ENCODE measurements at places on chromosomes 5 and 9.

DNA sequence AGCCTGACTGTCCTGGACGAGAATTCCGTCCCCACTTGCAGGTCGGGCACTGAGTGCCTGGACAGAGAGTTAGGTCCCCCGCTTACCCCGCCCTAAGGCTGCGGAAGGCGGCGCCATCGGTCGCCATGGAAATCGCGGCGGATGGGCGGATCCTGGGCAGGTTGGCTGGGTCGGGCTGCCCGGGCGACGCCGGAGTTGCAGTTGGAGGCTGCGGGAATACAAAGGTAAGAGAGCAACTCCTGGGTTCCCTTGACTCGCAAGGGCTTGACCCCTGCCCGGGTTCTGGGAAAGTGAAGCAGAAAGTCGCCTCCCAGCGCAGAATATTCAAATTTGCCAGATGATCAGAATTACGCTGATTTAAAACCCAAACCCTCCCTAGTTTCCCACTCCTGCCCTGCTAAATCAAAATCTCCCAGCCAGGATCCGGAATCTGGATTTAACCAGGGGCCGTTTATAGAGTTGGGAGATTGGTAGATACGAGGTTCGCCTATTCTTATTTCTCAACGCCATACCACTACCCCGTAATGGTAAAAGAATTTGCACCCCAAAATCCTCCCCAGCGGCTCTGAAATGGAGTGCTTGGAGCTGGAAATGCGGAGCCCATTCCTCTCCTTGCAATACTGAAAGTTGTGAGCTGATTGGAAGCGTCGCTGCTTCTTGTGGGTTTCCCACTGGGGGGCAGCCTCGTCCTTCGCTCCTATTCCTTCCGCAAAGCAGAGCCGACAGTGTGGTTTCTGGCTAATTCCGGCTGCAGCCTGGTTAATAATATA is 156.4 kb upstream of the RASEF start:
- no peak for DNase-seq

DNA sequence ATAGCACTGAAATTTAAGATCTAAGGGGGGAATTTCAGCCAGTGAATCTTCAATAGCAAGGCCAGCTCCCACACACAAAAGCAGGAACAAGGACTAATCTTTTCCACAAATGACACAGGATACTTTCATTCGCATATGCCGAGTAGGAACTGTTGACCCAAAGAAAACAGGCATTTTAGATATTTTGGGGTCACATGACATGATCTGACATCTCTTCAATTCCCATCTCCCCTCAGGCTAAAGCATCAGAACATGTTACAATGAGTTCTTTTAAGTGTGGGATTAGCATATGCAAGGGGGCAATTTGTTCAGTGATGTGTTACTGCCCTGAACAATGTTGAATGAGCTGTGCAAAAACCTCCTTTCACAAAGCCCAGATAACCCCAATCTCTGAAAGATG is 68.2 kb downstream of the TLE1 start:
- DNase-seq: no peak

DNA sequence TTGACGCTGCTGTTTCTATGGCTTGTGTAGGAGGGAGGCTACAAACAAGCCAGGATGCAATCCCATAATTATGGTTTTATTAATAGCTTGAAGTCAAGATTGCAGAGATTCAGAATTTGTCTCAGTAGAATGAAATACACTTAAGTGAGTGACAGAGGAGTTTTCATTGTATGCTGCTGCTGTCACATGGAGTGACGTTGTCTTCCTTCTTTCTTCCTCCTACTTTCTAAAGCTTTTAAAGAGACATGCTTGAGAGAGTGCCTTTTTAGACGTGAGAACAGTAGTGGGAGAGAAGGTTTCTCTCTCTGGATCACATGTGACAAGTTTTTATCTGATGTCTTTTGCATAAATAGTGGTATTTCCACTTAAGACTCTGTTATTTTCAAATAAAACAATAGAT is 48.9 kb downstream of the MACIR start:
- no peak for DNase-seq

DNA sequence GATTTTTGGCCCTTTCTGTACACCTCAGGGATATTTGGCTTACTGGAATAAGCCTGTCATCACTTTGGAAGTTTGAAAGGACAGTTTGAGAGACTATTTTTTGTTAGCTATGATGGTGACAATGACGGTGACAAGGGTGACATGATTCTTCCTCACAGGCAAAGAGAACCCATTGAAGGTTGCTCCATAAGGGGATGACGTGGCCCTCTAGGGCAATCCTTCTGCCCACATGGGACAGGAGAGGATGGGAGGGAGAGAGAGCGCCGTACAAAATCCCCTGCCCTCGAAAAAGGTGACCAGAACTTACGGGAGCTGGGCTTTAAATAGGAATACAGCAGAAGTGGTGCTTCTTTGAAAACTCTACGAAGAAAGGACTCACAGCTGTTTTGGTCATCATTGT is 22.6 kb downstream of the HRH2 start:
- no peak for DNase-seq

- DNase-seq: no peak
These were observed 20.9 kb upstream of the BOD1 start for GRCh38 chr5:173637340-173637739.

GRCh38 chr5:124841829-124842712 is 95.6 kb upstream of the ZNF608 start:
- DNase-seq: no peak

DNA sequence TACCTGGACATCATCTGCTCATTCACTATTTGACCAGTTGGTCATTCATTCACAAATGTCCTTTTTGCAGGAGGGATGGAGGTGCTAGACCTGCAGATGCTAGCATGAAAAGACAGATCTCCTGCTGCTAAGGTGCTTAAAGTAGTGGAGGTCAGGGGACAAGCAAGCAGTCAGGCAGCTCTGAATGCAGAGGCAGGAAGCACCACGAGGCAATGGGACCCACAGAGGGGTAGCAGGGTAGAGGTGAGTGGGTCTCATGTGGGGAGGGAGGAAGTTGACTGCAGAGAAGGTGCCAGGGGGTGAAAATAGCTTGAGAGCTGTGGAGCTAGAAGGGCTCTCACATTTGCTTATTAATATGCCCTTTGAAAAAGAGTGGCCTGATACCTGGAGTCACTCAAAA is 25.2 kb downstream of the FXN start:
- DNase-seq: no peak

DNA sequence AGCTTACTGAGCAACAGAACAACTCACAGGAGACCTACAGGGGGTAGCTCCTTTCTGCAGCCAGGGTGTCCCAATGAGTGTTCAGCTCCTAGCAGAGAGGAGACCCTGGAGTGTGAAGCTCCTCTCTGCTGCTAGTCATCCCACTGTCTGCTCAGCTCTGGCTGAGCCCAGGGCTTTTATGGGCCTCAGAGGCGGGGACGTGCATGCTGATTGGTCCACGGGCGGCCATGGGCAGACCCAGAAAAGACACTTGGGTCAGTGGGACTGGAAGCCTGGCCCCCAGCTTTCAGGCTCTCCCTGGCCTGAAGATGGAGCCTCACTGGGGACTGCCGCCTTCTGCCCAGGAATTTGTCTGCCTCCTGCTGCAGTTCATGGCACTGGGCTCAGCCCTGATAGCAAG is 40.6 kb downstream of the TSPAN17 start:
- no peak for DNase-seq

- no peak for DNase-seq
These were observed 337.5 kb upstream of the ZNF608 start for GRCh38 chr5:125083981-125084380.

All from stimulated activated CD8-positive, alpha-beta memory T cell treated with anti-CD3 and anti-CD28 coated beads, Interleukin-4, amount 100 ng/mL, for 1 hour (primary cell).